ENCODE measurements at places on chromosomes 3 and 15.
A peak's percentile ranks its signal among the peaks of the same experiment; 100 is the strongest.

GRCh38 chr15:40323953-40324937 lies 753 bp downstream of the INAFM2 start:
- DNase-seq = no peak

DNA sequence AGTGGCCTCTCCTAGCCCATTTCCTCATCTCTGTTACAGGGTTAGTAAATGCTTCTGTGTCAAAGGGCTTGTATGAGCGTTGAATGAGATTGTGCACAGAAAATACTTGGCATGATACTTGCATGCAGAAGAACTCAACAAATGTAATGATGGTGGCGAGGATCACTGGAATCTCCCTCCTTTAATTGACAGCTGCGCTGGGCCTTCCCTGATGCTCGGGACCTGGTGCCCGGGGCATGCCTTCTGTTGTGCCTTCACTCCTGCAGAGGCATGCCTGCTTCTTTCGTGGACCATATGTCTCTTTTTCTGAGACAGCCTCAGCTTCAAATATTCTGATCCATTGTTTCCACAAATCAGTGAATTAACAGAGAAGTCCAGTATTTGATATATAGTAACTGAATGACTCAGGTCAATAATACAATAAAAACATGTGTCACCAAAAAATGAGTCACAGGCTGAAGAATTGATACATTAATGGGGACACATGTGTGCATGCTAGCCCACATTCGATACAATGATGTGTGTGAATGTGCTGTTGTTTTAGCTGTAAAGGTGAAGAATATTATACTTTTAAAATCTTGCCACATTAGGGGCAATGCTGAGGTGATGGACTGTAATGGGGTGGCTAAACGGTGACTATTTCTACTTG lies 243.3 kb upstream of the TBL1XR1 start:
- peak; percentile 20 for DNase-seq

- no peak for DNase-seq
Observed at GRCh38 chr15:33915571-33916407, 52.5 kb upstream of the CHRM5 start.

DNA sequence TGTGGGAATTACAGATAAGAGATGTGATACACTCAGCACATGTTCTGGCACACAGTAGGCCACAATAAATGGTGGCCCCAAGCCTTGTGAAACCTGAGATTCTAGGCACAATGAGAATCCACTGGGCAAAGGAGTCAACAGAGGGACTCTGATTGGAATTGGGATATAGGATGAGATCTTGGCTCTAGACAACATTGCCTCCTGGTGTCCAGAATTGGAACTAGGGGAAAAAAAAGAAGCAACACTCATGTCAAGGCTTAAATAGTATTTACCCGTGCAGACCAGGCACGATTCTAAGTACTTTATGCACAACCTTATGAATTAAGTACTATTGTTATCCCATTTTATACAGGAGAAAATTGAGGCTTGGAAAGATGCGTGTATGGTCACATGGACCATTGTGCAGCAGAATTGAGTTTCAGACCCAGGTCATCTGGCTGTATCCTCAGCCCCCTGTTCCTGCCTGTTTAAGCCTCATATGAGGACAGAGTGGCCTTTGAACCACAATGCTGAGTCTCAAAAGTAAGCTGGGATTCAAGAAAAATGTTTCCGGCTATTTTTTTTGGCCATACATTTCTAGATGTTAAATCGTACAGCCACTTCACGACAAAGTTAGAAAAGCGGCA lies 124.8 kb downstream of the SV2B start:
- DNase-seq = peak; percentile 36

GRCh38 chr3:79187426-79187825 lies 580.4 kb downstream of the ROBO1 start:
- DNase-seq = no peak

GRCh38 chr15:83843471-83843871 lies 189.5 kb downstream of the ADAMTSL3 start:
- no peak for DNase-seq

DNA sequence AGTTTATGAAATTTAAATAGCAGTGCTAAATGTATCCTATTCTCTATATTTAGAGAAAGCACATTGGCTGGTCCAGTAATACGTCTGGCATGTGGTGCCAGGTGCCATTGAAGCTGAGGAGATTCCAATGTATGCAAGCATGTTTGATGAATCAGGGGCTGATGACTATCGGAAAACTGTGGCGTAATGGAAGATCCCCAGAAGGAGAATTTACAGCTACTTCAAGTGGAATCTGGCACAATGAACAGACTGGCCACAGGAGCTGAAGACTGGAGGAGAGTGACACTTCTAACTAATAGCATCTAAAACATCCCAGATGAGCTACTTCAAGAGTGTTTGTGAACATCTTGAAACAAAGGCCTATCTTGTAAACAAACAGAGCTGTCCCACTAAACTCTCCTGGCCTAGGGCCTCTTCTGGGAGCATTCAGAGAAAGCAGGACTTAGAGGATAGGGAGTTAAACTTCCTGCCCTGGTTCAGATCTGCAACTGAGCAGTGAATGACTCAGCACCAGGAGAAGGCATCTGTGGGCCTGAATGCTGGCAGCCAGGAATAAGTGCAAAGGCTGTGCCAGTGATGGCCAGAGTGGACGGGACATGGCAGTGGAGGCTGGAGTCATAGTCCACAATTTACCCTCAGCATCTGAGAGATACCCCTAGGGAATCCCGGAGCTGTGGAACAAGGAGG lies 15.2 kb upstream of the ACTC1 start:
- peak; percentile 98 for DNase-seq

- peak; percentile 67 for DNase-seq
Observed at GRCh38 chr3:119891944-119892721, 110.2 kb downstream of the NR1I2 start.

DNA sequence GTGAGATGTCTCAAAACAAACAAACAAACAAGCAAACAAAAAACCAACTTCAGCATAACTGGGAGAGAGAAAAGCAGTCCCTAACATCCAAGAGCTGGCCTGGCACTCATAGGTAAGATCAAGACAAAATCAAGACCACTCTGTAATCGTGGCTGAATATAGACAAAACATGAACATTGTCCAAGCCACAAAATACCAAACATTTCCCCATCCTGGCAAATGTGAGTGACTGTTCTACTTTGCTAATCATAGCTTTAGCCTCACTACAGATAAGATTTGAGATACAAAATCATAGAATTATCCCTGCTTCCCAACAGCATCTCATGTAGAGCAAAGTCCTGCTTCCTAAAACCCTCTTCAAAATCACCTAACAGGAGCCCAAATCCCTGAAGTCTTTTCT lies 116.7 kb upstream of the PRTG start:
- no peak for DNase-seq

GRCh38 chr3:194941360-194941955 lies 255.8 kb downstream of the FAM43A start:
- DNase-seq = no peak

DNA sequence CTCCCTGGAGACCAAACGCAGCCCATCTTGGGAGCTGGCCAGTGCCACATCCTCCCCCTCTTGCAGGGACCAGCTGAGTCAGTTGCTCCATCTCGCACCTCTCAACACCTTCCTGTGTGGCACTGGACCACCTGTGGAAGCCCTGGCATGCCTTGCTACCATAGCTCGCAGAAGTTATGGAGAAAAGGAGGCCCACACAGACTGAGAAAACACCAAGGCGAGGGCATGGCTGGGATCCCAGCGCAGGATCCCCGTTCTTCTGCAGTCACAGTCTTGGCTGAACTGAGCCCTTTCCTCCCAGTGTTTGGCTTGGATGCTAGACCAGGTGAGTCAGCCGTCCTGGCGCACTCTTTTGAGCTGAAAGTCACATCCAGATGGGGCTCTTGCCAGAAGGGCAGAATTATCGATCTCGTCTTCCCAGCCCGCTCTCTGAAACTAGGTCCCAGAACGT lies 46.9 kb downstream of the CHRD start:
- no peak for DNase-seq

- DNase-seq = no peak
Observed at GRCh38 chr3:160376681-160377080, 22.3 kb downstream of the IFT80 start.

- peak; percentile 62 for DNase-seq
Observed at GRCh38 chr3:120908030-120908794, at the start of gene STXBP5L. Gene STXBP5L, plus strand, starts transcription at chr3:120908205. Its CDS starts 1,374 bp downstream, at chr3:120909579.

- no peak for DNase-seq
Observed at GRCh38 chr3:186476044-186476468, 68.1 kb downstream of the CRYGS start.

- no peak for DNase-seq
Observed at GRCh38 chr3:4302747-4303146, 422 bp upstream of the SETMAR start.

DNA sequence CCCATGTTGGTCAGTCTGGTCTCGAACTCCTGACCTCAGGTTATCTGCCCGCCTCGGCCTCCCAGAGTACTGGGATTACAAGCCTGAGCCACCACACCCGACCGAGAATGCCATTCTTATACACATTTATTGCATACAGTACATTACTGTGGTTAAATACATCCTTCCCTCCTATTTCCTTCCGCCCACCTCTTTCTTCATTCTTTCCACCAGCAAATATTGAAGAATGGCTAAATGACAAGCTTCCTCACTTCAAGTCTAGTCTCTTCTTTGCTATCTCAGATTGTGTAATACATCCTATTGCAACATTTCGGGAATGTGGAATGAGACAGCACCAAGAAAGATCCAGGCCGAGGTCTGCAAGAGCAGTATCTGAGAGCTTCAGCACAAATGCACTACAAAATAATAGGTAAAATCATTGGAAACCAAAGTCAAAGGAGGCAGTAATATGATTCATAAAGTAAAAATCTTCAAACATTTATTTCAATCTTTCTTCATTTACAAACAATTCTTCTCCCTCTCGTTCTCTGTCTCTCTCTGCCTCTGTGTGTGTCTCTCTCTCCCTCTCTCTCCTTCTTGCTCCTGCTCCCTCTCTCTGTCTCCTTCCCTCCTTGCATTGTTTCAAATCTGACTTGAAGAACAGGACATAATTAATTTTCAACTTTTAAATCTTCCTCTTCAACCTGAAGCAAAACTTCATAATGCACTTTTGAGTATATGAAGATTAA lies 94.7 kb upstream of the TGFBR2 start:
- DNase-seq = peak; percentile 96

GRCh38 chr3:166455744-166456143 lies 618.5 kb upstream of the BCHE start:
- no peak for DNase-seq

- no peak for DNase-seq
Observed at GRCh38 chr3:101603184-101603583, 29.2 kb downstream of the PCNP start.

DNA sequence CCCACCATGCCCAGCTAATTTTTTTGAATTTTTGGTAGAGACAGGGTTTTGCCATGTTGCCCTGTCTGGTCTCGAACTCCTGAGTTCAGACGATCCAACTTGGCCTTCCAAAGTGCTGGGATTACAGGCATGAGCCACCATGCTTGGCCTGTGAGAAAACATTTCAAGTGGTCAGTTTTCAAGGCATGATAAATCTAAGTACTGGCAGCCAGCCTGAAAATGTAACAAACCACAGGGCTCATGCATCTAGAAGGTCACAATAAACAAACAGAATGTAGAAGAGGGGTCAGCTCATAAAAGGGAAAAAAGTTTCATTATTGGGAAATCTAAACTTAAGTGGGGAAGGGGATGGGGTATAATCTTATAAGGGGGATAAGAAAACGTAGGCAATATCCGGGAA lies 39.9 kb downstream of the PPCDC start:
- peak; percentile 64 for DNase-seq

DNA sequence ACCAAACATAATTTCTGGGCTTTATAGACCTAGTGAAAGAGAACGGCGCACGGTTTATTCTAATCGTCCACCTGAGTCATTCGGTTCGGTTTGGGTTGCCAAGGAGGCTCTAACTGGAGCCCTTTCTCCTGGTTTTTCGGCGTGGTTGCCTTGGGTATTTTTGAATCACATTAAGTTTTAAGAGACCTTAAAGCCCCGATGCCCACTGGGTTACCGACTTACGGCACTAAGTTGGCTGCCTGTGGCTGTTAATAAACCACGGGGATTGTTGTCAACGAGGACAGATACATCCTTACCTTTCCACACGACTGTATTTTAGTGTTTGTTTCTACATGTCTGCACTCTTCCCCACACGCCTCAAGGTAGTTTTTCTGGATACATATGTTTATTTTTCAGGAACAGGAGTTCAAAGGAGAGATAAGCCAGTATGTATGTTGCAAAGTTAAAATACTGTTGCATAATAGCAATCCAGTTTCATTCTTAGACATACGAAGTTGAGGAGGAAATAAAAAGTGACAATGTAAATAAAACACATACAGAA lies 1.2 kb upstream of the ANP32A start:
- no peak for DNase-seq

DNA sequence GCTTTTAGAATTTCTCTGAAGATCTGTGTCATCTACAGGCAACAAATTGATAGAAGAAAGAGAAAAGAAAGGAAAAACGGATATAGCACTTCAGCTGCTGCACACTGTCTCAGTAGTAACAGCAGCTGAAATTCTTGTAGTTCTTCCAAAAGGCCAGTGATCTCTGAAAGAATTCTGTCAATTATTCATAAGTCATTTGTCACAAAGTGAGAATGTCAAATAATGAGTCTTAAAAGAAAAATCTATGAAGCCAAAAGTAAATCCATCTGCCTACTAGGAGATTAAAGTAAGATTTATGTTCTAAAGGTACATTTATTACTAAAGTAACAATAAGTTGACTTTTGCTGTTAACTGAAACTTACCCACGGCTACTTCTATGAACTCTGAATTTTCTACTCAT lies 24.6 kb downstream of the IFT80 start:
- DNase-seq = no peak

DNA sequence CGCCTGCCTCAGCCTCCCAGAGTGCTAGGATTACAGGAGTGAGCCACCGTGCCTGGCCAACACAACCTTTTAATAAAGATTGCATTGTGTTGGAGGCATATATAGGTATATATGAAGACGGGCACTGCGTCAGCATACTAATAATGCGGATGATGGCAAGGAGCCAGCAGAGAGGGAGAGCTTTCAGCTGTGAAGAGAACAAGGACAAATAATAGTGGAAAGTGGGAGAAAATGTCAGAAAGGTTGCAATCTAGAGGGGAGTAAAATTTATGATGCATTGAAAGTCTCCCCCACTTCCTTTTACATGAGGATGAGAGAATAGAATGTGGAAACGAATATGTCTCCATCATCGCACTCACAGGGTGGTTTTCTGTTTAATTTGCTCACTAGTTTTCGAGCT lies 170.5 kb upstream of the TBL1XR1 start:
- DNase-seq = no peak

DNA sequence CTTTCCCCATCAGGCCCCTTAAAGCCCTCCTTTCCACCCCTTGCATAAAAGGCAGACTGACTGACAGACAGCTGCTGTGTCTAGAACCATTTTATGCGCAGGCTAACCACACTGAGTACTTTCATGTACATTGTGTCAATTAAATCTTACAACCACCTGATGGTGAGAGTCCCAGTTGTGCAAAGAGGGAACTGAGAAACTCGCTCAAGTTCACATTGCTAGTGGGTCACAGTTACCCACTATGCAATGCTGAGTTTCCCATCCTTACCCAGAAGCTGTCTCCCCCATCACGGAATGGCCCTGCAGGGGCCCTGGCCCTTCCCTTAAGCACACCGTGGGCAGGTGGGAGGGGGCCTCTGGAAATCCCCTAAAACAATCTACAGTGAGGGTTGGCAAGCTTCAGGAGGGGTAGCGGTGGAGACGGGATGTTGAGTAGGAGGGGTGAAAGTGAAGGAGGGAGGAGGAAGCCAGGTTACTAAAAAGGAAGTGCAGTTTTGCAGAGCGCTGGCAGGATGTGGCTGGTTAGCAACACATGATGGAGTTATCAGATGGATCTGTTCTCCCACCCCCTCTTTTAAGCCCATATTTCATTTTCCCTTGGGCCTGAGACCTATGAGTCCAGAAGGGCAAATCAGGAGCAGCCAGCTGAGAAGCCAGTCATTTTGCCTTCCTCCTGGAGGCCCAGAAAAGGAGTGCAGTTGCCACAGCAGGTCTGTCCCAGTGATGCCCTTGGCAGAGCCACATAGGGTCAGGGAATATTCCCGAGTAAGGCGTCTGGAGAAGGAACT lies 30.0 kb downstream of the STARD5 start:
- no peak for DNase-seq
